NCI-H446 (cell line): ENCODE measurements at places on chromosomes 12 and 14.

DNA sequence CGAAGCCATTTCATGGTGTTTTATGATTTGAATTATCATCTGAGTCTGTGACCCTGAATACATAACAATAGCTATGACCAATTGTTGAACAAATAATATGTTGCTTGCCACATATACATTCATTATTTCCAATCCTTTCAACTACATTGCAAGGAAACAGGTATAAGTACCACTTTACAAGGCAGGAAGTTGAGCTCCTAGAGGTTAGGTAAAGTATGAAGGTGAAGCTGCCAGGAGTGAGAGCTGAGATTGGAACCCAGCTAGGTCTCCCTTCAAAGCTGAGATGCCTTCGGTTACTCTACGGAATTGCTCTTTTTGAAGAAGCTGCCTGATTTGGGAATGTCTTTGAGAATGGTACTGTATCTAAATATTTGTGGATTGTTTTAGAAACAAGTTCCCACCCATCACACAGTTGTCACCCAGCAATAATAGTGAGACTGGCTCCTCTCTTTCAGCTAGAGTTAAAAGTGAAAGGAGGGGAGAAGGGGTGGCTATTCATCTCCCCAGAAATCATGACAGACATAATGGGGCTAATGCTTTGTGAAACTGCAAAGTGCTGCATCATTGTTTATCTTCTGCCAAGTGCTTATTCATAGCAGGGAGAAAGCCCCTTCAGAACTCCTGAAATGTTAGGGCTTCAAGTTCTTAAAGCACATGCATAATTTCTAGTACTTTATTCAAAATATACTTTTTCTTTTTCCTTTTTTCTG is 75.9 kb upstream of the AMIGO2 start:
- DNase-seq: no peak

DNA sequence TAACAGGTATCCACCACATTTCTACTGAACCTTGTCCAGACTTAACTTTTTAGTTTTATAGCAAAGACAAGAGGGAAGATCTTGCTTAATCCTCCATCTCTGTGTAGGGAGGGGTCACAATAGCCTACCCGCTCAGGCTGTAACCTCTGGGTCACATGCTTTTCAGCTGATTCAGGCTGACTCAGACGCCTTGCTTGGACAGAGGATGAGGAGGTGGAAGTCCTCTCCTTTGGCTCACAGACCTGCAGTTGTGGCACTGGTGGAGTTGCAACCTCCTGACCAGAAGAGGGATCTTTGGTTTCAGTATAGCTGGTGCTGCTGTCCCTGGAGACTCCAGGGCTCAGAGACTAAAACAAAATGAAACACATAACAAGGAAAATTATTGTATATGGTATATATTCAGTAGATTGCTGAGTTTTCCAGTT is 16.2 kb downstream of the ACIN1 start:
- DNase-seq: no peak

- DNase-seq: no peak
Measured at GRCh38 chr12:102848832-102849231, 68.2 kb downstream of the PAH start.

GRCh38 chr14:71554959-71555612 is 377.1 kb upstream of the RGS6 start:
- DNase-seq: no peak

DNA sequence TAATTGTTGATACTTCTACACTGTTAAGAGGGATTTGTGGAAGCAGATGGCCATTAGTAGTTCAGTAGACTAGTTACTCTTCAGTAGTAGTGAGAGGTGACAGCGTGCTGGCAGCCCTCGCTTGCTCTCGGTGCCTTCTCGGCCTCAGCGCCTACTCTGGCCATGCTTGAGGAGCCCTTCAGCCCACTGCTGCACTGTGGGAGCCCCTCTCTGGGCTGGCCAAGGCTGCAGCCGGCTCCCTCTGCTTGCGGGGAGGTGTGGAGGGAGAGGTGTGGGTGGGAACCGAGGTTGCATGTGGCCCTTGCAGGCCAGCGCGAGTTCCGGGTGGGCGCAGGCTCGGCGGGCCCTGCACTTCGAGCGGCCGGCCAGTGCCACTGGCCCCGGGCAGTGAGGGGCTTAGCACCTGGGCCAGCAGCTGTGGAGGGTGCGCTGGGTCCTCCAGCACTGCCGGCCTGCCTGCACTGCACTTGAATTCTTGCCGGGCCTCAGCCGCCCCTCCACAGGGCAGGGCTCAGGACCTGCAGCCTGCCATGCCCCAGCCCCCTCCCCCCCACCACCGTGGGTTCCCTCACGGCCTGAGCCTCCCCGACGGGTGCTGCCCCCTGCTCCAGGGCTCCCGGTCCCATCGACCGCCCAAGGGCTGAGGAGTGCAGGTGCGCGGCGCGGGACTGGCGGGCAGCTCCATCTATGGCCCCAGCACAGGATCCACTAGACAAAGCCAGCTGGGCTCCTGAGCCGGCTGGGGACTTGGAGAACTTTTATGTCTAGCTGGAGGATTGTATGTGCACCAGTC is 139.3 kb downstream of the NUBPL start:
- DNase-seq: no peak

- peak; percentile 51 for DNase-seq
Measured at GRCh38 chr14:81132468-81132867, 88.3 kb downstream of the GTF2A1 start.

GRCh38 chr12:115755725-115756085 is 521.8 kb downstream of the MED13L start:
- no peak for DNase-seq

DNA sequence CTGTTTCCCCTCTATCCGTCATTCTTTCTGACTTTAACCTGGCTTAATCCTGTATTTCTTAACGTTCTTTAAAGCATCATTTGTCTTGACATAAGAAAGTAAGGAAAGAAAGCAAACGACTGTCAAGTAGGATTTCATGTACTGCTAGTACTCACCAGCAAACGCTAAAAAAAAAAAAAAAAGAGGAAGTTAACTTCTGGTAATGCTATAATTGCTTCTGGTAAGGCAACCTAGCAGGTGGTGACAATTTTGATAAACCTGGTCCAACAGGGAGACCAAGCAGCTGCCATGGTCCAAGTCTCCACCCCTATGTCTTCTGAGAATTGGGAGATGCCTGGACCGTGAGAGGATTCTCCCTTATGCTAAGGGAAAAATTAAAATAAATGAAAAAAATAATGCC is 306.6 kb downstream of the DAD1 start:
- no peak for DNase-seq

GRCh38 chr14:102838501-102838900 is 61.3 kb downstream of the TRAF3 start:
- no peak for DNase-seq

DNA sequence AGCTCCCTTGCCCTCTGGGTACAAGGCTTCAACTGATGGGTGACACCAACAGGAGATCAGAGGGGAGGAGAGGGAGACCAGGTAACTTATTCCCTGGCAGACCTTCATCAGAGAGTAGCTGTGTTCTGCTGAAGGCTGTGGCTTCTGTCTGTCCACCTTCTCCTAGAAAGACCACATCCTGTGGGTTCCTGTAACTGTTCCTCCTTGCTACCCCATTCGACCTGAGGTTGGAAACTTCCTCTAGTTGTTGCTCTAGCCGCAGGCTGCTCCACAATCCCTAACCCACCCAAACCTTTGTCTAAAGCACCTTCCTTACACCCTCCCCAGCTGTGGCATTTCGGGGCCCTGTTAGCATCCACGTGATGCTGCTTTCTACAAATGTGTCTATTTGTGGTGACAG is 454.2 kb downstream of the DPF3 start:
- DNase-seq: no peak

DNA sequence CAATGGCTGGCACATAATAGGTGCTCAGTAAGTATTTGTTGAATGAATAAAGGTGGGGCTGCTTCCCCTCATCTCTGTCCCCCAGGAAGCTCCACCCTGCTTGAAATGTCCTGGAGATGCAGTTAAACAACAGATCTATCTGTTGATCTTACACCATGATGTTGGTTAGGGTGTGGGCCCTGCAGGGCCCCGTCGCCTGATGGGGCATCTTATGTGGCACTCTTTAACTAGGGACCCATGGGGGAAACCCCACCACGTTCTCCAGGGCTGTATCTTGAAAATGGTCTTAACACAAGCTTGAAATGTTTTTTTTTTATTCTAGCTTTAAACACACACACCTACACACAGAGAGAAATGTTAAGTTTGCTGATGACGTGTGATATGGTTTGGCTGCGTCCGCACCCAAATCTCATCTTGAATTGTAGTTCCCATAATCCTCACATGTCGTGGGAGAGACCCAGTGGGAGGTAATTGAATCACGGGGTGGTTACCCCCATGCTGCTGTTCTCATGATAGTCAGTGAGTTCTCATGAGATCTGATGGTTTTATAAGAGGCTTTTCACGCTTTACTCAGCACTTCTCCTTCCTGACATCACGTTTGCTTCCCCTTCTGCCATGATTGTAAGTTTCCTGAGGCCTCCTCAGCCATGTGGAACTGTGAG is 741.7 kb downstream of the VRK1 start:
- DNase-seq: no peak

DNA sequence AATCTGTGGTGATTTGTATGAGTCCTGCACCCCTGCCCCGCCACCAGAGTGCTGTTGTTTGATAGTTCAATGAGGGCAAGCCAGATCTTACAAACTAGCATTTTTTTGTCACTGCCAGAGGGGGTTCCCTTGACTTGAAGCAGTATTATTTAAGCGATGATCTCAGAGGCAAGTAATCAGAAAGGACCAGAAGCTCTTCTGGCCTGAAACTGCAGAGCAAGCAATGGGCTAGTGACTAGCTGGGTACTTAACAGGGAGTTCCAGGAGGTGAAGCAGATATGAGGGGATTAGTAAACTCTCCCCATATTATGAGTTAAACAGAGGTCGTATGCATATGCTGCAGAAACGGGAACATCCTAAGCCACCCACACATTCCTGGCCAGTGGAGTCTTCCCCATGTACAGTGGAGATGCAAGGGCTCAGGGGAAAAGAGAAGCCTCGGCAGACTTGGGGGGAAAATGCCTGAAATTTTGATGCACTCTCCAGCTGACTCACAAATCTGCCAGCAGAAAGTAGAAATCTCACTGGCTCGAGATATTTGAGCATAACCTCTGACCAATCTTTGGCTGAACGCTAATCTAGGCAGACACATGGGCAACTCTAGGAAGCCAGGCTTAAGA is 8.3 kb upstream of the CRACR2A start:
- DNase-seq: no peak

- no peak for DNase-seq
Measured at GRCh38 chr12:66132408-66132807, 1.9 kb upstream of the LLPH start.

- DNase-seq: no peak
Measured at GRCh38 chr12:108517288-108518100, 2.4 kb downstream of the FICD start.

- DNase-seq: no peak
Measured at GRCh38 chr14:104707608-104708595, 16.1 kb upstream of the ADSS1 start.

- DNase-seq: no peak
Measured at GRCh38 chr12:116654226-116654743, 83.6 kb downstream of the SPRING1 start.
